Mesothelial cell of epicardium (in vitro differentiated cells): ENCODE measurements at places on chromosomes 2 and 18.

GRCh38 chr2:36408198-36408703 is 52.7 kb downstream of the CRIM1 start:
- no peak for DNase-seq

- no peak for DNase-seq
These were observed 8.4 kb upstream of the CD226 start for GRCh38 chr18:69956057-69956456.

- DNase-seq = no peak
These were observed 28.2 kb downstream of the DCC start for GRCh38 chr18:52367953-52368742.

DNA sequence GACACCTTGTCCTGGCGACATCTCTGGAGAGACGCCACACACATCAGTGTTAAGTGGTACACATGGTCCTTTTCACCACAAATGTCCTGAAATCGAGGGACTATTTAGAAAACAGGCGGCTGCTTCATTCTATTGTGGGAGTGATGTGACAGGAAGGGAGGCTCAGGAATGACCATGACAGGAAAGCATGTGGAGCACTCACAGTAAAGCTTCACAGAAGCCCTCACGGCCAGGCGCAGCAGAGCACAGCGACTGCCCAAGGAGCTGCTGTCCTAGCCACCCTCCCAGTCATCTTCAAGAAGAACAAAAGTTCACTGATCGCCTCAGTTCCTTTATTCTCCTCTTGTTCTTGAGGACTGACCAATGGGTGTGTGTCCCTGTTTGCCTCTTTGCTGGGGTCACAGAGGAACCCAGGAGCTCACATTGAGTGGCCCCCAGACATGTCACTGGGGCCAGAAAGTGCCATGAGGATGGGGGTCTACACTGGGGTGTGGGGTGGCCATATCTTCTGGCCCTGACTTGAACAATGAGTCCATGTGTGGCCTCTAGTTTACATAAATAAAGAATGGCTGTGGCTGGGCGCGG is 84.6 kb upstream of the RANBP2 start:
- no peak for DNase-seq
